Glomerular endothelial cell (primary cell): ENCODE measurements at places on chromosomes 4 and X. TPM values are rescaled to one million over a fixed set of nuclear protein-coding genes. Genes with fewer than 3 reads are reported as not detected.

The MAGEA8 gene
- not detected in 2 replicates for total RNA-seq

The SERPINA7 gene
- total RNA-seq: not detected in 2 replicates

The ZMAT1 gene
- 1.6 and 4.8 TPM in 2 replicates for total RNA-seq

The SMIM43 gene
- total RNA-seq: 0.18 TPM in 1 of 2 replicates, not detected in the other

The MAGEE2 gene
- not detected in 2 replicates for total RNA-seq

The ANXA5 gene
- 495 and 521 TPM in 2 replicates for total RNA-seq

The RAB9B gene
- total RNA-seq: 0.63 and 1.5 TPM in 2 replicates

GRCh38 chrX:3192835-3193234 is 151.6 kb downstream of the ARSF start:
- DNase-seq: no peak

DNA sequence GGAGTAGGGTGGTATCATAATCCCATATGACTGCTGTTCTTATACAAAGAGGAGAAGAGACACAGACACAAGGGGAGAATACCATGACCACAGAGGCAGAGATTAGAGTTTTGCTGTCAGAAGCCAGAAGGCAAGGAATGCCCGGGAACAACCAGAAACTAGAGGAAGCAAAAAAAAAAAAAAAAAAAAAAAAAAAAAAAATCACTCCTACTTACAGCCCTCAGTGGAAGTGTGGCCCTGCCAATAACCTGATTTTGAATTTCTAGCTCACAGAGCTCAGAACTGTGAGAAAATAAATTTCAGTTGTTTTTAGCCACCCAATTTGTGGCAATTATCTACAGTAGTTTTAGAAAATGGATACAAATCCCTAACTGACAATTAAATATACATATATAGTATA is 30.4 kb upstream of the UBE2NL start:
- no peak for DNase-seq

- DNase-seq: no peak
These were observed 95.6 kb upstream of the METTL14 start for GRCh38 chr4:118589471-118590055.

DNA sequence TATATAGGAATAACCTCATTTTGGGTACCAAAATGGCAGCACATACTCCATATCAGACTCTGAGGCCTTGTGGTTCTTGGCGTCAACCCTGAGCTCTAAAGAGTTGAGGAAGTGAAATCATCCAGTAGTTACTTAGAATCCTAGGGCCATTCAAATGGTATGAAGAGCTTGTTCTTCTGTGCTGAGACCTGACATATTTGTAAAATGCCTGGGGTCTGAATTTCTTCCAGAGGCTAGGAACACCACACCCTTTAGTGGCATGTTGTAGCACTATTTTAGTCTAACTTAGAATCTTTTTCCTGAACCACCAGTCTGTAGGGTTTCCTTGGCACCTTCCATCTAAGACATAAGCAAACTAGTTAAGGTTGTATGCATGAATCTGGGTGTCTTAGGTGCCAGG is 18.1 kb upstream of the GDPD2 start:
- no peak for DNase-seq

GRCh38 chr4:5463361-5463760 is 245.0 kb downstream of the EVC2 start:
- no peak for DNase-seq

- no peak for DNase-seq
These were observed at the start of gene XKRX for GRCh38 chrX:100928660-100929613. TSS of gene XKRX (minus strand) at chrX:100928917. CDS start at chrX:100928304, 613 bp downstream.
